ENCODE measurements at places on chromosomes 6 and 20. TPM values are rescaled to one million over a fixed set of nuclear protein-coding genes. Genes with fewer than 3 reads are reported as not detected.

DNA sequence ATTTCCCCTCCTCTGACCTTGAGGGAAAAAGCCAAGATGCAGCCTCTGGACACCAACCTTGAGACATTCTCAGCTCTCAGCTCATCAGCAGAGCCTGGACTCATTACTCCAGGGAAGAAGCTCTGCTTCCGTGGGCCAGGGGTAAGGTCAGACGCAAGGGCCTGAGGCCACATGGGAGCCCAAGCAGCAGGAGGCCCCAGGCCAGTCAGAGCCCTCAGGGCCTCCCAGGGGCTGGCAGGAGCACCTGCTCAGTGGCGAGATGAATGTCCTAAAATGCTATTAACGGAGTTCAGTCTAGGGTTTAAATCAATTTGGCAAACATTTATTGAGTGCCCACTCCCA is 208.6 kb downstream of the ERMARD start:
- no peak overlapping the region for H3K4me3 ChIP-seq
- H3K36me3 ChIP-seq, result no peaks in the 10 kb centered on the region
- peak overlapping the region; percentile 5 for H3K27ac ChIP-seq
- H3K4me1 ChIP-seq, result no peaks in the 10 kb centered on the region
- no peak for DNase-seq

DNA sequence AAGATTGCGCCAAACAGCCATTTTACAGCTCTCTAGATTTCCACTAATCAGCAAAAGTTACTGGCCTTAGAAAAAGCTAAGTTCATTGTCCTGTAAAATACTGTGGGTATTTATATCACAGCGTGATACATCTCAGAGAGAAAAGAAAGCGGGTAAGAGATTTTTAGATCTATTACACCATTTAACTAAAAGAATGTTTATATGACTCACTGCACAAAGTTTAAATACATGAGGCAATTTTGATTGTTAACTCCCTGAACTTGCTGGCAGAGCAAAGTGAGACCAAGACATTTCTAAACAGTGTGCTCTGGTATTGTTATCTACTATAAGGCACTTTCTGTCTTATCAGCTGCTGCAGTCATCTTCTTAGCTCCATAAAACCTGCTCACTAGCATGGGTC is 314.3 kb downstream of the EPHA7 start:
- H3K36me3 ChIP-seq, result no peaks in the 10 kb centered on the region
- no peaks in the 10 kb centered on the region for H3K4me1 ChIP-seq
- no peak overlapping the region for H3K27ac ChIP-seq
- no peak overlapping the region for H3K4me3 ChIP-seq
- DNase-seq, result no peak

ECT2L gene
- total RNA-seq, result 1.5 TPM

C6orf15 gene
- total RNA-seq, result not detected

EFCAB8 gene
- total RNA-seq, result 1.5 TPM

DNA sequence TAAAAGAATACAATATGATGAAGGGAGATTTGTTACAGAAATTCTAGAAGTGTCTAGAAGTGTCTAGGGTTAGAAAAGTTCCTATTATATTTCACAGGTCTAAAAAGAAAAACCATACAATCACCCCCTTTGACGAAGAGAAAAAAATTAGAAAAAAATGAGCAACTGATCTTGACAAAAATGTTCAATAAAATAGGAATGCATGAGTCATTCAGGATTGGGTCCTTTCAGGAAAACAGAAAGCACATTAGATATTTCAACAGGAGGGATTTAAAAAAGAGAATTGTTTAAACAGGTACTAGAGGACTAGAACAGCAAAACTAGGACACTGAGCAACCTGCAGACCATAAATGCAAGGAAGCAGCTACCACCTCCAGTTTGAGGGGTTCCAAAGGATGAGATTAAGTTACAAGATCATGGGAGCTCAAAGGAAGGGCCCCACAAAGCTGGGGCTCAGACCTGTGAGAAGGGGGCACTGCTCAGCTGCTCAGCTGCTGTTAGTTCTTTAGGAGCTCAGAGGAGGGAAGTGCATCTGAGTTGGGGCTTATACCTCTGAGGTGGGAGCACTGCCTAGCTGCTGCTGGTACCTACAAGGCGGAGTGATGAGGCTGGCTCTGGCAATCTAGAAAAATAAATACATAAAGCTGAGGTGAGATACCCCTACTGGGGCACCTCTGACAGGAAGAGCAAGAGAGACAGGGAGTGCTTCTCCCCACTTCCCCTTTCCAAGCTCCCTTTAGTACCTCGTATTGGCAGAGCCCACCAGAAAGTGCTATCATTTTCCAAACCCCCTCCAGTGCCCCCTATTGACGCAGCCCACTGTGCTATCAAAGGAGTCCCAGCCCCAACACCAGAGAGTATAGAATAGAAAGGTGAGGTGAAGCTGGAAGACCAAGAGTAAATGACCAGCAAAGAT is 27.1 kb upstream of the BEND6 start:
- DNase-seq, result no peak
- no peak overlapping the region for H3K4me3 ChIP-seq
- no peaks in the 10 kb centered on the region for H3K27me3 ChIP-seq
- no peaks in the 10 kb centered on the region for H3K4me1 ChIP-seq
- no peaks in the 10 kb centered on the region for H3K36me3 ChIP-seq
- H3K27ac ChIP-seq, result no peak overlapping the region

CST5 gene
- total RNA-seq, result not detected

MYLK2 gene
- total RNA-seq, result 0.21 TPM

MYL9 gene
- 18.5 TPM for total RNA-seq

GATA5 gene
- 3.5 TPM for total RNA-seq

DNA sequence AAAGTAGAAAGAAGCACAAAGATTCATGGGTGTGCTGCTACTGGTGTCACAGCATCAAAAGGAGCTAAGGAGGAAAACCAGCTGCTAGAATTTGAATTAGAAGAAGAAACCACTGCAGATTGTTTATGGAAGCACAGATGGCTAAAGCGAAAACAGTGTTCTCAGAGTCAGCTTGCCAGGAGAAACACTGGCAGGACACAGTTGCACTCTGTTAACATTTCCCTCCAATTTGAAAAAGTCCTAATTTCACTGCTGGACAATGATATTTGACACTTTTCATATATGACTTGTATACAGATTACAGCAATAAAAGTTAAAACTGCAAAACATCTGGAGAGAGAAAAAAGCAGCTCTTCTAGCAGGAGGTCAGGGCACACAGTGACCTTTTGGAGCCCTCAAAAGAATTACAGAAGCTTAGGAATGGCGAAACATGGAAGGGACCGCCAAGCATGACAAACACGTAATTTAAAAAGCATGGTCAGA is 314.5 kb downstream of the COL12A1 start:
- H3K4me3 ChIP-seq, result no peak overlapping the region
- DNase-seq, result peak; percentile 48

DNA sequence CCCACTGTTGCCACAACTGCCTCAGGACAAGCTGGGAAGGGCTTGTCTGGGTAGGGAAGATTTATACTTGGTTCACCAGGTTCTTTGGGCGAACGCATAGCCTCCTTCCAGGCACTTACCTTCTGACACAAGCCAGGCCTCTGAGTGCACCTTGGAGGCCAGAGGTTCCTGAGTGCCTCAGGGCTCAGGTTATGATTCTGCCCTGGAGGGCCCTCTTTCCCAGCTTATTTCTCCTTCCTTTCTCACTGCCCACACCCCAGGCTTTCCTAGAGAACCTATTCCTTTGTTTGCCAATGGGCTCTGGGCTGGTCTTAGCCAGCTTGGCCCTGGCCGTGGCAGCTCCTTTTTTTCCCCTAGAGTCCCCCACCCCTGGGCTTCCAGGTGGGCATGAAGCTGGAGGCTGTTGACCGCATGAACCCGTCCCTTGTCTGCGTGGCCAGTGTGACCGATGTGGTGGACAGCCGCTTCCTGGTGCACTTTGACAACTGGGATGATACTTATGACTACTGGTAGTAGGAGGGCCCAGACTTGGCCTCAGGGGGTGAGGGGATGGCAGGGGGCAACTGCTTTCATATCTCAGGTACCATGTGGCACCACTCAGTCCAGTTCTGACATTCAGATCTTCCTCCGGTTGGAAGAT is 25.0 kb downstream of the L3MBTL1 start:
- H3K4me3 ChIP-seq, result no peak overlapping the region
- no peaks in the 10 kb centered on the region for H3K36me3 ChIP-seq
- H3K27me3 ChIP-seq, result no peaks in the 10 kb centered on the region
- DNase-seq, result no peak

- no peaks in the 10 kb centered on the region for H3K36me3 ChIP-seq
- H3K4me1 ChIP-seq, result peaks cover 22% of the 10 kb centered on the region
- H3K4me3 ChIP-seq, result no peak overlapping the region
- DNase-seq, result no peak
- H3K27me3 ChIP-seq, result no peaks in the 10 kb centered on the region
These were observed 59.2 kb downstream of the SYNJ2 start for GRCh38 chr6:158040804-158041347.

GRCh38 chr6:24439858-24440539 is 37.3 kb downstream of the MRS2 start:
- no peak overlapping the region for H3K4me3 ChIP-seq
- H3K27ac ChIP-seq, result no peak overlapping the region
- no peaks in the 10 kb centered on the region for H3K36me3 ChIP-seq
- no peaks in the 10 kb centered on the region for H3K4me1 ChIP-seq

GRCh38 chr6:111204305-111204704 is 117.0 kb downstream of the SLC16A10 start:
- no peaks in the 10 kb centered on the region for H3K4me1 ChIP-seq
- DNase-seq, result no peak
- no peak overlapping the region for H3K27ac ChIP-seq
- H3K27me3 ChIP-seq, result no peaks in the 10 kb centered on the region

TTBK1 gene
- not detected for total RNA-seq

Measured in uterus (tissue), 4 donors.